Motor neuron (in vitro differentiated cells): ENCODE measurements at places on chromosomes 2 and 18. TPM values are rescaled to one million over a fixed set of nuclear protein-coding genes. Genes with fewer than 3 reads are reported as not detected.

Gene XDH
- total RNA-seq: 0.10 TPM in 1 of 2 replicates, not detected in the other

Gene ARHGEF4
- 22.5 and 25.4 TPM in 2 replicates for total RNA-seq

- ATAC-seq: no peak
Measured at GRCh38 chr2:174780191-174780840, 16.0 kb upstream of the CHRNA1 start.

Gene ACVR1C
- 0.11 and 0.14 TPM in 2 replicates for total RNA-seq

Gene OSBPL6
- 10.7 and 11.7 TPM in 2 replicates for total RNA-seq

DNA sequence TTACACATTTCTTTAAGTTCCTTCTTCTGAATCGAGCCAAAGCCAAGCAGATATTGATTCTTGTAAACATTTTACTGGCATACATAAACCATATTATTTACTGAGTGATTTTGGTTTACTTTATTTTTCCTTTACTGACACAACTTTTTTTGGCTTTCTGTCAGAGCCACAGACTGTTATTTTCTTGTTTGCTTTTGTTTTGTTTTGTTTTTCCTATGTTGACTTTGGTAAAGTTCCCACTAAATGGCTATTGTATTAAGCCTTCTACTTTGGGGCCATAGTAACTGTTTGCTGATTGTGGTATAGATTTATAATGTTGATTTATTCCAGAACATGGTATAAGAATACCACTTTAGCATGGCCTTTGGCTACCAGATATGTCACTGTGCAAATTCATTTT, 419.4 kb downstream of the DCDC2C start:
- no peak for ATAC-seq

DNA sequence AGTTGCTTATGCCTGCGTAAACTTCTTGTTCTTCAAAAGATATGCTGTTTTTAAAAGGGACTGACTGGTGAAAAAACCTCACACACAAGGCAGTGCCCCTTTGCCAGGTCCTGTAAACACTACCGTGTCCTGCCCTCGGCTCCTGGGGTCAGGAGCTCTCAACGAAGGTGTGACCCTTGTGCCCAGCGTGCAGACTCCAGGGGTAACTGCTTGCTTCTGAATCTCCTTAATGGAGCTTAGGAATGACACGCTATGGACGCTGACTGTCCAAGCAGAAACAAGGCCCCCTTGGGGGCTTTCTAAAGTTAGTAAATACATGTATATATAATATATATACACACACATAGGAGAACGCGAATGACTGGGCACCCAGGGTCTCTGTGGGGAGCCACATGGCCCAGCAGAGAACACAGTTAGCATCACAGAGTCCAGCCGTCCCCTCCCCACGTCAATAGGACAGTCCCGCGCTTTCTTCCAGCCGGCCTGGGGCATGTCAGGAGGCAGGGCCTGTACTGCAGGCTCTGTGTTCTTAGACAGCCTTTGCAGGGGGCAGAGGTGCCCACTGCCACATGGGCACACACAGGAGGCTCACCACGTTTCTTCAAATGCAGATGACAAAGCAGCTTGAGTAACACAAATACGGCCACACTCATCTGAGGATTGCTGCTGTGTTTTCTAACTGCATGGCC, 96.1 kb downstream of the HDAC4 start:
- no peak for ATAC-seq

GRCh38 chr2:74835831-74836674, 2.1 kb downstream of the HK2 start:
- no peak for ATAC-seq

GRCh38 chr2:221112744-221113143, 459.4 kb downstream of the EPHA4 start:
- ATAC-seq: no peak

- ATAC-seq: peak; percentile 95
Measured at GRCh38 chr2:208671284-208671683, 264.7 kb downstream of the PTH2R start.
